ENCODE measurements at places on chromosomes 4 and X.

- DNase-seq = no peak
These were observed 410.6 kb downstream of the HNRNPD start for GRCh38 chr4:81963015-81963762.

- no peak for DNase-seq
These were observed 134.0 kb downstream of the ARHGAP10 start for GRCh38 chr4:147865926-147866325.

- no peak for DNase-seq
These were observed 40.1 kb upstream of the MGST2 start for GRCh38 chr4:139625482-139625881.

DNA sequence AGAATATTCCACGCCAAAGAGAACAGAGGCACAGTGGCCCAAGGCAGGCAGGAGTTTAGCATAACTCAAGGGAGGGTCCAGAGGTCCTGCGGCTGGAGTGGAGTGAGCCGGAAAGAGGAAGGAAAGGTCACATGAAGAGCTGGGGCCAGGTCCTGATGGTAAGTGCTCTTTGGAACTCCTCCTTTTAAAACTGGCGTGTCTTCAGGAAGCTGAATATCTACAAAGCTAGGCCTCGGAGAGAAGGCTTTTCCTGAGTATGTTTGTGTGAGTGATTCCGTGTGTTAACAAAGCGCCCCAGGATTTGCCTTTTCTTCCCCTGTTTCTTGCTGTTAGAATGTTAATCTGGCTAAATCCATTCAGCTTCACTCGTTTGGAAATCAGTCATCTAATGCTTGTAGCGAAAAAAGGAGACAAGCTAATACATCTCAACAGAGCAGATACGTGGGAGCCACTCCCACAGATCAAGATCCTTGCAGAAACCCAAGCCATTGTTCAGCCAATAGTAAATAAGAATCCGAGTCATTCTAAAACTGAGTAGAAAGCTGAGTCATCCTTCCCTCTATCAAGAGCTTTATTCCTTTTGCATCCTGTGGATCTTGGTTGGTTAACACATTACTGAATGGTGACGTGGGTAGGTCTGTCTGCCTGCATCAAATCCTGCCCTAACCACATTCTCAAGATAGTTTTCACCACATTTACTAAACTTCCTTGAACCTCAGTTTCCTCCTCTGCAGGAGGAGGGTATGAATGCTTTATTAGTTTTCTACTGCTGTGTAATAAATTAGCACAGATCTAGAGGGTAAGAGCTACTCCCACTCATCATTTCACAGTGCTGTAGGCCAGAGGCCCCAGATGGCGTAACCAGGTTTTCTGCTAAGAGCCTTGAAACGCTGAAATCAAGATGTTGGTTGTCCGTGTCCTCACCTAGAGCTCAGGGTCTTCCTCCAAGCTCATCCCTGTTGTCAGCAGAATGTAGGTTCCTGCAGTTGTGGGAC is 43.2 kb upstream of the RBM47 start:
- DNase-seq = no peak

DNA sequence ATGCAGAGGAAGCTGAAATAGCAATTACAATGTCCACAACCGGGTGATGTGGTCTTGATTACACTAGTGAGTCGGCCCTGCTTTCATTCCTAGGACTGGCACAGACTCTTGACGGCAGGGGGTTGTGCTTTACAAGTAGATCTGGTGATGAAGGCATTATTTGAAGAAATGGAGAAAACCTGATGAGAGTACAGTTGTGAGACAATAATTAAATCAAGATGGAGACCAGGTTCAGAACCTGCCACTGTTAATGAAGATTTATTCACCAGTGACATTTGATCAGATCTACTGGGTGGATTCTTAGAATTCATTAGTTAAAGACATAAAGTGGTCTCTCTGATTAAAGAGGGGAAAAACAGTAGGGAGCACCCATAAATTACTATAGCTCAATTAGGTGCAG is 747.2 kb downstream of the STPG2 start:
- no peak for DNase-seq

DNA sequence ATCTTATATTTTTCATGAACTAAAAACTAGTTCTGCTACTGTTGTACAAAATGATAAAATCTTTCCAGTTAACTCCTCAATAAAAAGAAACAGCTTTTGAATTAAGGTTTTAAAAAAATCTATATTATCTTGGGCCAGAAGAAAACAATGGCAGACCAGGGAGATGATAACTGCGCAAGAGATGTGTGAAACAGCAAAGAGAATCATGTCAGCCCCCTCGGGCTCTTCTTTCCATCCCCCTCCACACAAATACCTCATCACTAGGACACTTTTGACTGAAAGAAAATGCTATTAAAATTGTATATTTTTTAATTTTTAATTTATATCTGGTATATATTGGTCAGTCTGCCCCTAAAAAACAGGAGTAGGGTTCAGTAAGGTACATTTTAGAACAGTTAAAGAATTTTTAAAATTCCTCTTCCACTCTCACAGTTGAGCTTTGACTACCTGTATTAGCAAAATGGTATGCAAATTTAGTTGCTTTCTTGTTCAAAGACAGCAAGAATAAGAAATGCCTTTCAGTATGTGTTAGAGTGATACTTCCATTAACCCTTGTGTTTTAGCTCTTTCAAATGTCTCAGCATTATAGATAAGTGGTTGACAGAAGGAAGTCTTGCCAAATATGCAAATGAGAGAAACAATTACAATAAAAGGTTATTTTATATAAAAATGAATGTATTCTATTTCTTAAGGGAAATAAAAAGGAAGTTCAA is 36.4 kb upstream of the LCORL start:
- no peak for DNase-seq

DNA sequence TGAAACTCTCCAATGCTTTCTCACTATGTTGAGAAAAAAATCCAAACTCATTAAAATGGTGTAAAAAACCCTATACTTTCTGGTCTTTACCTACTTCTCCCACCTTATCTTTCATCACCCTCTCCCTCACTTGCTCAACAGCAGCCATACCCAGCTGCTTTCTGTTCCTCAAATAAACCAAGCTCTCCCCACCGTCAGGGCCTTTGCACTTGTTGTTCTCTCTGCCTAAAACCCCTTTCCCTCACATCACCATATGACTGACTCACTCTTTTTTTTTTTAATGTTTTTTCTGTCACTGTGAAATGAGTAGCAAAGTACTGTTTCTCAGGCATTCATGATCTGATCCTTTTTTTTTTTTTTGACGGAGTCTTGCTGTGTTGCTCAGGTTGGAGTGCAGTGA is 122.3 kb upstream of the TMEM164 start:
- no peak for DNase-seq

- no peak for DNase-seq
These were observed 22.1 kb upstream of the SPATA4 start for GRCh38 chr4:176217510-176217909.

- no peak for DNase-seq
These were observed 67.1 kb upstream of the HGFAC start for GRCh38 chr4:3374667-3375066.

GRCh38 chr4:140811429-140811828 is 55.2 kb upstream of the TBC1D9 start:
- DNase-seq = no peak

DNA sequence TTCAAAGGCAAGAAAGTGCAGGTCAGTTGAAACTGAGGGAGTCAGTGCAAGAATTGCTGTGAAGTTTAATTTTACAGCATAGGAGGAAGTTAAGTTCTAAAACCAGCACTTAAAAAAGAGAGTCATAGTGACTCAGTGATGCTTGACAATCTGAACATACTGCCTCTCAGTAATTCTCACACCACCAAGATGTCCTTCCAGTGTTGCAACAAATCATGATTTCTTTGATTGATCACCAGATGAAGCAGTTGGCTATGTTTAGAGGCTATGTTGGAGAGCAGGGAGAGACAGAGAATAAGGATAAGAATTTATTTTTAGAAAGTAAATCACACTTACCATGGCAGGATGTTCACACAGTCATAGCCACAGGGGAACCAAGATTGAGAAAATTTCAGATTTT is 13.2 kb downstream of the TRIM2 start:
- DNase-seq = no peak

GRCh38 chr4:179485781-179486180 is 2043.5 kb upstream of the AGA start:
- DNase-seq = no peak

DNA sequence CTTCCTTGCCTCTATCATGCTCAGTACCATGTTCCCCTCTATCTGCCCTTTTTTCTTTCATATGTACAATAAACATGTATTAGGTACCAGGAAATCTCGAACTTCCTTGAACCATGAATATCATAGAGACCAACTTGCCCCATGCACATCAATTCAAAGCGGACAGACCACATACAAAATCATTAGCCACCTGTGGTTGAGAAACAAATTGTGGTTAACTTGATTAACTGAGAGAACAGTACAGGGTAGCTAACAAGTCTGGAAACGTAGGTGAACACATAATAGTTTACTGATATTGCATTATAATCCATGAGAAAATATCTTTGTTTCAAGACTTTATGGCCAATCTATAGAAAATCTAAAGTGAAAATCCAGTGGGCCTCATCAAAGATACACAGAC is 8.2 kb downstream of the CASP3 start:
- no peak for DNase-seq

All from stimulated activated CD8-positive, alpha-beta memory T cell treated with anti-CD3 and anti-CD28 coated beads, Interleukin-7, amount 100 ng/mL, for 1 hour (primary cell).